ENCODE measurements at places on chromosomes 7 and 10. TPM values are rescaled to one million over a fixed set of nuclear protein-coding genes. Genes with fewer than 3 reads are reported as not detected.

The OPN1SW gene
- polyA plus RNA-seq, result not detected

The ANKRD61 gene
- not detected for polyA plus RNA-seq

The C7orf33 gene
- 0.05 TPM for polyA plus RNA-seq

The ZNF248 gene
- polyA plus RNA-seq, result 0.94 TPM

The SPDYE11 gene
- polyA plus RNA-seq, result not detected

The COL17A1 gene
- polyA plus RNA-seq, result not detected

The RET gene
- 0.14 TPM for polyA plus RNA-seq

The ABCC2 gene
- polyA plus RNA-seq, result 0.35 TPM

The NPY4R gene
- not detected for polyA plus RNA-seq

The RGS10 gene
- polyA plus RNA-seq, result 75.8 TPM

The GNGT1 gene
- polyA plus RNA-seq, result not detected

The CPED1 gene
- 20.4 TPM for polyA plus RNA-seq

The GRID2IP gene
- not detected for polyA plus RNA-seq

The SNX13 gene
- polyA plus RNA-seq, result 31.3 TPM

The ELAPOR2 gene
- polyA plus RNA-seq, result not detected

The NCF1 gene
- polyA plus RNA-seq, result 1,218 TPM

The ELFN1 gene
- polyA plus RNA-seq, result not detected

The ELMO1 gene
- 50.2 TPM for polyA plus RNA-seq

The ADAM22 gene
- polyA plus RNA-seq, result not detected

The SCART1 gene
- polyA plus RNA-seq, result not detected

The GPR15LG gene
- polyA plus RNA-seq, result not detected

The NUP205 gene
- polyA plus RNA-seq, result 13.7 TPM

The PTF1A gene
- not detected for polyA plus RNA-seq
